Gastroesophageal sphincter (tissue), 4 donors: ENCODE measurements at places on chromosomes 5 and 9.

DNA sequence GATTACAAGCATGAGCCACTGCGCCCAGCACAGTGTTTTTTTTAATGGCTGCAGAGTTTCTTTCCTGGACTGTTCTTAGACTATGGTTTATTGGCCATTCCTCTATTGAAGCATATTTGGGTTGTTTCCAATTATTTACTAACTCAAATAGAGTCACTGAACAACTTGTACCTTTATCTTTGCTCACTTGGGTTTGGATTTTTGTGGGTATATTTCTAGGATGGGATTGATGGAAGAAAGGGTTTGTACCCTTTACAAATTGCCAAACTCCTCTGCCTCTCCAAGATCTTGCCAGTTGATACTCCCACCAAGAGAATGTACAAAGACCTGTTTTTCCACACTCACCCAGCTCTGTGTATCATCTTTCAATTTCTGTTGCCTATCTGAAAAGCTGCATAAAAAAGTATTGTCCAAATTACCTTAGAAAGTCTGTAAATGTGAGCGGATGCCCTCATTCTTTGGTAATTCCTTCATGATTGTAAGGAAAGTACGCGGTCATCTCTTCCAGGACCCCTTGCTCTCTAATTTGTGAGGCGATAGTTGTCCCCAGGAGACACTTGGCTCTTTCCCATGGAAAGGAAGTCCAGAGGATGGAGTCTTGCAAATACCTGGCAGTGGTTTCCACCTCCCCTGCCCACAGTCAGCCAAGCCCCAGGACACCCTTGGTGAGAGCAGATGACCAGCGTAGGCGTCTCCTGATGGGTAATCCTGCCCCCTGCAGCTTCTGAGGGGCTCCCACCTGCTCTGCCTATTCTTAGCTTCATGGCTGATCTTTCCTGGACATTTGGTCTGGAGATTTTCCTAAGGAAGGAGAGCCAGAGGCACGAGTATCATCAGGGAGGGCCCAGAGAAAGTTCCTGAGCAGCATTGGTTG is 33.0 kb downstream of the ARHGEF37 start:
- no peak for ATAC-seq

- ATAC-seq, result no peak
Measured at GRCh38 chr9:100087218-100087617, 11.6 kb downstream of the ERP44 start.

GRCh38 chr9:127767909-127768331 is 10.5 kb downstream of the SH2D3C start:
- no peak for ATAC-seq

DNA sequence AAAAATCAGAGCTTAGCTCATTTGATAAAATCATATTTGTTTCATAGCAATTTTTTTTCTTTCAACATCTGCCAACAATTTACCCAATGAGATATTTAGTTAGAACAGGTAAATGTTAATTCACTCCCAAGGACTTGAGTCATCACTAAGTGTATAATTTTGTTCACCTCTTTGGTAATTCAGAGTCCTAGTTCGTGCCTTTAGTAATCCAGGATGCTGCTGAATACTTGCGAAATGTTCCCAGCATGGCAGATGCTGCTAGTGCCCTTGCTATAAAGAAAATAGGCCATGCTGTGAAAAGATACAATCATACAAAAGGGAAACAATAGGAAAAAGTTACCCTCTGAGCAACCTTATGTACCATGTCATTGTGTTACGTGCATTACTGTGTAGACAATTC is 210.5 kb downstream of the CSNK1G3 start:
- no peak for ATAC-seq

DNA sequence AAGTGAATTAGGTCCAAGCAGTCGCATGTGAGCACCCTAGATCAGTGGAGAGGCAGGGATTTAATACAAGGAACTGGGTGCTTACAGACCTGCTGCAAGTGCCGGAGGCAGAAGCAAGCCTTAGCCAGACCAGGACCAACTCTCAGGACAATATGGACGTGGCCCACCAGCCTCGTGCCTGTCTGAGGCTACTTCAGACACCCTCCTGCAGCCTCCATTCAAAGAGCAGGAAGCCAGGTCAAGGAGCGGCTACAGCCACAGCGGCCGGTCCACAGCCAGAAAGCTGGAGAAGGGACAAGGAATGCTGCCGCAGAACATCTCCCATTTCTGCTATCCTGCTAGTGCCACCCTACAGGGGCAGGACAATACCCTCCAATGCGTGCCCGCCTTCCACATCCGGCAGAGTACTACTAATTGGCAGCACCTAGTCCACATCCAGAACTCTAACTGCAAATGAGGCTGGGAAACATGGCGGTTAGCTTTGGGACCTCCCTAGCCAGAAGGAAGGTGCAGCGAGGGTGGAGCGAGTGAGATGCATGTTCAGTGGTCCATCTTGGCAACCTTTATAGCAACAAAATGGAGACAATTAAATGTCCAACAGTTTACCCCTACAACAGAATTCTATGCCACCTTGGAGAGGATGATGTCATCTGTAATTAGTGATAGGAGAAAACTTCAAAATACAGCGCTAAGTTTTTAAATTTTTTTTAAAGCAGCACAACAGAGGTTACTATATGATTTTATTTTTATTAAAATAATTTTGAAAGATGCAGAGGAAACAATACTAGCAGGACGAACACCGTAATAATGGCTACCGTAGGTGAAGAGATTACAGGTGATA is 1.0 kb upstream of the ALDH1B1 start:
- ATAC-seq, result no peak

- no peak for ATAC-seq
Measured at GRCh38 chr9:87381746-87382145, 115.9 kb upstream of the DAPK1 start.

GRCh38 chr5:75611311-75612225 is at the start of gene ANKDD1B:
ANKDD1B (plus strand) TSS chr5:75611453; CDS start chr5:75611635, 182 bp downstream.
- ATAC-seq, result peak; percentile 39

- ATAC-seq, result no peak
Measured at GRCh38 chr5:74042959-74043358, 417.0 kb downstream of the ARHGEF28 start.

- ATAC-seq, result no peak
Measured at GRCh38 chr9:72006501-72006900, 53.9 kb downstream of the C9orf57 start.

DNA sequence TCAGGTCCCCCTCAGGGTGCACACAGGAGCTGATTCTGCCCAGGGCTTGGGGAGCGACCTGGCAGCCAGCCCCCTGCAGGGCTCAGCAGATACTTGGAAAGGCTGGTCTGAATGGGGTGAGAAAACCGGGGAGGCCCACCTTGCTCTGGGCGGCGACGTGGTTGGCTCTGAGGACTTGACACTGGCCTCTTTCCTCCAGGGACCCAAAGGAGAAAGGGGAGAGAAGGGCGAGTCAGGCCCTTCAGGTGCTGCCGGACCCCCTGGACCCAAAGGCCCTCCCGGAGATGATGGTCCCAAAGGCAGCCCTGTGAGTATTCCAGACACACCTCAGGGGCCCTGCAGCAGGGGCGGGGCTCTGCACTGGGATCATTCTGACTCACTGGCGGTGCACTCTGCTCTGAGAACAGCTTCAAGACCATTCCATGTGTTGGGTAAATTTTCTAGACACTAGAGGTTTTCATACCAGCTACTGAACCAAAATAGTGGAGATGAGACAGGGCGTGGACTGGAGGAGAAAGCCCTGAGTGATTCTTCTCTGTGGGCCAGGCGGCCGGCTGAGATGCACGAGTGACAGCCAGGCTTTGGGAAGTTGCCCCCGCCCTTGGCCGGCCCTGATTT is 65.9 kb upstream of the FCN2 start:
- no peak for ATAC-seq

- ATAC-seq, result no peak
Measured at GRCh38 chr5:81971111-81971711, 612 bp upstream of the ATG10 start.

GRCh38 chr9:86801246-86801645 is 146.1 kb downstream of the GAS1 start:
- peak; percentile 16 for ATAC-seq

- ATAC-seq, result no peak
Measured at GRCh38 chr9:98789483-98790133, 6.7 kb downstream of the ANKS6 start.

DNA sequence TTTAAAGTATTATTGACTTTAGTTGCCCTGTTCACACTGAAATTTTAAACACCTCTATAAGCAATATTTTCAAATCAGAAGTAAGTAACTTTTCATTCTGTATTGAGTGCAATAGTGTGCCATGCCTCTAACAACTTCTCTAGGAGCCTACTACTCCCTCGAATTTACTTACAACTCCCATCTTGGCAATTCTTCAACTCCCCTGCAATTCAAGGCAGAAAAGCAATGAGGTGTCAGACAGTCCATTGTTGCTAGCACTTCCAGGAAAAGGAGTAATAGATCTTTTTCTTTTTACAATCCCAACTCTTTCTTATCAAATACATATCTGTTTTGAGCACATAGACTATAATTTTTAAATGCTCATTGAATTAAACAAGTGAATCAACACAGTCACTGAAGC is 222.7 kb upstream of the PUM3 start:
- no peak for ATAC-seq

DNA sequence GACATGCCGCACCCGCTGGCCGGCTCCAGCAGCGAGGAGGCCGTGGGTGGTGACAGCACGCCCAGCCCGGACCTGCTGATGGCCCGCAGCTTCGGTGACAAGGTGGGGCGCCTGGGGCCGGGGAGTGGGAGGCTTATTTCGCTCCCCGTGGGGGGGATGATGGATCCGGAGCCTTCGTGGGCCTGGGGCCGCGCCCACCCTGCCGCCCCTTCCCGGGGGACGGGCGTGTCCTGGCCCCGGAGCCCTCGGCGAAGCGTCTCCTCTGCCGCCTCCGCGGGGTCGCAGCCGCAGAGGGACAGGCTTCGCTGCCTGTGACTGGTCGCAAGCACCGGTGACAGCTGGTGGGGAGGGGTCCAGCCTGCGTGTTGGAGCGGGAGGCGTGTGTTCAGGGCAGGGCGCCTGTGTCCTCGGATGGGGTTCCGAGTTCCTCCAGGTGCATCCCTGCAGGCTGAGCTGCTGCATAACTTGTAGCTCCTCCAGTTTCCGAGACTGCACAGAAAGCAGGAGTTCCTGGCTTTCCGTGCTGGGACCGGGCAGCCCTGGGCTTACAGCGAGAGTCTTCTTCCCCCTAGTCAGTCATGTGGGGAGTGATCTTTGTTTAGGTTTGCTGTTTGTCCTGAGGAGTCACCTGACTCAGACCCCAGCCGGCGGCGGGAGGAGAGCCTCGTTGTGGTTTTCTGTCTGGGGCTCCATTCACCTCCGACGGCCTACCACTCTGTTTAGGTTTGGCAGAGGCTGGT is 666 bp downstream of the SNX30 start:
- no peak for ATAC-seq

GRCh38 chr9:97980479-97980803 is 2.7 kb upstream of the ANP32B start:
- no peak for ATAC-seq

- ATAC-seq, result no peak
Measured at GRCh38 chr5:84255315-84255714, 129.4 kb downstream of the EDIL3 start.

DNA sequence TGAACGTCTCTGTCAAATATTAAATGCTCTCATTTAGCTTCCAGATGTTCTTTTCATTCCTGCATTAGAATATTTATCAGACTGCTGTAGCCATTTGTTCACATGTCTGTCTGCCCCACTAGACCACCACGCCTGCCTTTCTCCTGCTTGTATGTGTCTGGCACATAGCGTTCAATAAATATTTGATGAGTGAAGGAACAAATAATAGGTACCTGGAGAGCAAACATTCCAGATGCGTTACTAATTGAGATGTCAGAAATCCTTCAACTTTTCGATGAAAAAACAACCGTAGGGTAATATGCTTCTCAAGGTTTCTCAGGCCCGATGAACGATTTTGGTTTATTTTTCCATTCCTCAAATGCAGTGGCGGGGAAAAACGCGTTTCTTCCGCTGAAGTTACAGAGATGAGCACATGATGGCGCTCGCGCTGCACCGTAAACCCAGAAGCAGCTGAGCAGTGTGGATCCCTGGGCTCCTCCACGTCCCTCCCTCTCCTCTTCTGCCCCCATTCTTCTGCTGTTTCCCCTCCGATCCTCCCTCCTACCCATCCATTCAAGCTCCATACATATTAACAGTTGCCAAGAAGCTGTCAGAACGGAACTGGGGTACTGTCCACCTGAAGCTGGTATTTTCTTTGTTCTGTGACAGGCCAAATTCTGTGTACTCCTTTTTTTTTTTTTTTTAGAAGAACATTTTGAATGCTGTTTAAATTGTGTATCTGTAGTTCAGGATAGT is 245.4 kb downstream of the MPDZ start:
- peak; percentile 76 for ATAC-seq

GRCh38 chr5:125151150-125151900 is 404.9 kb upstream of the ZNF608 start:
- ATAC-seq, result no peak

GRCh38 chr5:143402017-143402552 is 1.4 kb downstream of the NR3C1 start:
- ATAC-seq, result no peak

DNA sequence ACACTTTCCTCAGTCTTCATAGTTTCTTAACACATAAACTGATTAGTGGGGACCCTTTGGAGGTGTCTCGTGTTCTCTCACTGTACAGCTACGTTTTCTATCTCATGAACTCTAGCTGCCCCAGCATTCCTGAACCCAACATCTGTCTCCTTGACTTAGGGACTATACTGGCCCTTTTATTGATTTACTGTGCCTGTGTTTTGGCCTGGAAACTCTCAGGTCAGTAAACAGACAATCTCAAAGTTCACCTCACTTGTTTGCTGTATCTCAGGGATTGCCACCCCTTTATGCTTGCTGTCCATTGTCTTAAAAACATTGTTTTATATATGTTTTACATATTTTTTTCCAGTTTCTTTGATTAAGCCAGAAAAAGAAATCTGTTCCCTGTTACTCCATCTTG is 222.8 kb downstream of the FAM170A start:
- no peak for ATAC-seq

- no peak for ATAC-seq
Measured at GRCh38 chr5:1830571-1831228, 29.5 kb downstream of the NDUFS6 start.

DNA sequence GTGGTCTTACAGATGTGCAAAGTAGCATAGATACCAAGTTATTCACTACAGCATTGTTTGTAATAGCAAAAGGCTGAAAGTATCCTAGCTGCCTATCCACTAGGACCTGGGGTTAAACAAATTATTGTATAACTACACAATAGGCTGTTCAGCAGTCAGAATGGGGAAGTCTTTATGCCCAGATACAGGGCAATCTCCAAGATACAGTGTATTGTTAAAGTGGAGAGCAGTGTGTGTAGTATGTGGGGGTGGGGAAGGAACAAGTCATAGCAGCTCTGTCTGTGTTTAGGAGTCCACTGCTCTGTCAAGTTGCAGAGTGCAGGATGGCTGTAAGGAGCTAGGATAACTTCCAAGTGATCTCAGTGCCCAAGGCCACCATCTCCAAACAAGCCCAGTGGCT is 5.5 kb downstream of the PCYOX1L start:
- no peak for ATAC-seq

DNA sequence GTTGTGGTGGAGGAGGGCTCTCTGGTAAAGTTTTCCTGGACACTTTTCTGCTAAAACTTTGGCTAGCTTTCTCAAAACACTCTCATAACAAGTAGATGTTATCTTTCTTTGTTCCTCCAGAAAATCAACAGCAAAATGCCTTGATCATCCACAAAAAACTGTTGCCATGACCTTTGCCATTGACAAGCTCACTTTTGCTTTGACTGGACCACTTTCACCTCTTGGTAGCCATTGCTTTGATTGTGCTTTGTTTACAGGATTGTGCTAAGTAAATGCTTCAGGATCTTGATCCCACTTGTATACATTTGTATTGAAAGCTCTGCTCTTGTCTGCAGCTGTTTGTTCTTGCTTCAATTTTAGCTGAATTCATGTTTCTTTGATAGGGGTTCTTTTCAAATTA is 143.9 kb upstream of the NR3C1 start:
- no peak for ATAC-seq

GRCh38 chr5:153546566-153546965 is 56.1 kb downstream of the GRIA1 start:
- no peak for ATAC-seq

- ATAC-seq, result no peak
Measured at GRCh38 chr5:74589204-74590056, 51.1 kb downstream of the ENC1 start.
